ENCODE measurements at places on chromosomes 3 and 15.

- peak; percentile 76 for DNase-seq
These were observed 65.7 kb upstream of the ALDH1L1 start for GRCh38 chr3:126245811-126246727.

DNA sequence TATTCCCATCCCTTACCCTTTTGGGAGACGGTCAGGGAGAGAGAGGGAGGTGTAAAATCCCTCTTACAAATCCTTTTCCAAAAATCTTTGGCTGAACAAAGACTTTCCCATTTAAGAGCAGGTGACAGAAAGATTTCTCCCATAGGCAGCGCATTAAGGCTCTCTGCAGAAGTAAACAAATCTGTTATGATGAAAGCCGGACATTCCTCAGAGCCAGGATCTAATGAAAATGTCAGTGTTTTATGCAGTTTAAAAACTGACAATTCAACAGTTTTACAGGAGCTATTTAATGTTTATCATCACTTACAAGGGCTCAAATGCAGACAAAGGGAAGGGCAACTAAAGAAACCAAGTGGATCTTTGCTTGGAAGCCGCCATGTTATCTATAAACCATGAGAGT, 108.3 kb upstream of the WNT5A start:
- DNase-seq = no peak

- no peak for DNase-seq
These were observed 3.2 kb upstream of the ACAN start for GRCh38 chr15:88800026-88800425.

DNA sequence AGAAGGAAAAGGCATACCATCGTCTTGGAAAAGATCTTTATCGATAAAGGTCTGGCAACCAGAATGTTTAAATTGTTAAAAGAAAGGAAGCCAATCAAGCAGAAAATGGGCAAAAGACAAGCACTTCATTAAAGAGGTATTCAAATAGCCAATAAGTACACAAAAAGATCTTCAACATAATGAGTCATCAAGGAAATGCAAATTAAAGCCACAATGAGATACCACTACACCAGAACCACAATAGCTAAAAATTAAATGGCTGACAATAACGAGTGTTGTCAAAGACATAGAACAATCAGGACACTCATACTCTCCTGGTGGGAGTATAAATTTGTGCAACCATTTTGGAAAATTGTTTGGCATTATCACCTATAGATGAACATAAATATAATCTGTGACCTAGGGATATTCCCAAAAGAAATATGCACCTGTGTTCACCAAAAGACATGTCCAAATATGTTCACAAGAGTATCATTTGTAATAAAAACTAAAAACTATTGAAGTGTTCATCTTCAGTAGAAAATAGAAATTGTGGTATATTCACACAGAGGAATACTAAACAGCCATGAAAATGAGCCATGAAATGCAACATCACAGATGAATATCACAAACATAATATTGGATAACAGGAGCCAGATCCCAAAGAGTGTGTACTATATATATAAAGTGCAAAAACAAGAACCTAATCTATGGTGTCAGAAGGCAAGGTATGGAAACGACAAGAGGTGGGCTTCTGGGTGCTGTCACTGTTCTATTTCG, 14.4 kb upstream of the BTBD1 start:
- no peak for DNase-seq

GRCh38 chr15:64807751-64808222, 17.7 kb downstream of the PIF1 start:
- no peak for DNase-seq

DNA sequence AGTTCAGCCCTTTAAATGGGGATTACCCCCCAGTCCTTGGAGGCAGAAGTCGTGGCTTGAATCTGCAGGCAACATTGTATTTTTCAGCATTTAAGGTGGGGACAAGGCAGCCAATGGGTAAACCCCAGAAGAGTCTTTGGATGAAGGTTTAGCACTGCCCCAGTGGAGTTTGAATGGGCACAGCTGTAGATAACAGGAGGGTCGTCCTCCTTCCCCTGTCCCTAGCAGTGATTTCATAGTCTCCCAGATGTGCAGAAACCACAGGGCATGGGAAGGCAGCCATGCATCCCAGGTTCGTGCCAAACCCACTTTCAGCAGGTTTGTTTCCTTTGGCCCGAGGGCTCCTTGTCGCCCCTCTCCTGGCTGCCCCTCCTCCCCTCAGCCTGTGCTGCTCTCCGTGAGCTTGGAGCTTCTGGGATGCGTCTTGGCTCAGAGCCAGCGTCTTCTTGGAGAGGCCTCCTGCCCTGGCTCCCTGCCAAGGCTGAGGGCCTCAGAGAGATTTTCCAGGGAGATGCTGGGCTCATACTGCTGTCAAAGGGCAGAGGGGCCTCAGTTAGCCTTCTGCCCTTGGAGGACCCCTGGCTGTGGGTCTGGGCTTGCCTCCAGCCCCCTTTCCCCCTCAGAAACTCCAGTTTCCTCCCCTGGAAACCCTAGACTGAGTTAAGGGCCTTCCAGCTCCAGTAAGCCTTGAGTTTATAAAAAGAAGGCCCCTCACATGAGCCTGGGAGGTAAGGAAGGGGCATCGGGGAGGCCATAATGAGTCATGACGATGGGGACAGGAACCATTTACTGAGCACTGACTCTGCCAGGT, 48.9 kb upstream of the POLG start:
- peak; percentile 97 for DNase-seq

DNA sequence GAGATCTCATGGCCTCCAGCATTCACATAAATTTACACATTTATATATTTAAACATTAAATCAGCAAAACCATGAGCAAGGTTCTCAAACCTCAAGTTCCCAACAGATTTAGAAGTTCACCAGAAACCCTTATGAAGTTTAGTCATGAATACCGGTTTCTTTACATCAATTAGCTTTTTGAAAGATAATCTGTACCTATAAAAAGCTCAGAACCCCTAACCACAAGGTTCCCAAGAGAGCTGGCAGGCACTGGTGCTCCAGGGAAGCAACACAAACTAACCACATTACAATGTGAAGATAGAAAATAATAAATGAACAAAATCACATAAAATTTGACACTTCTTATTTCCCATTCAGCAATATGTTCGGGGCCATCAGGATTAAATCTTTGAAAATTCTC, 150.9 kb downstream of the FBN1 start:
- DNase-seq = no peak
